ENCODE measurements at places on chromosomes 3 and 15.

- DNase-seq, result no peak
These were observed 9.0 kb downstream of the ACKR4 start for GRCh38 chr3:132606085-132606484.

DNA sequence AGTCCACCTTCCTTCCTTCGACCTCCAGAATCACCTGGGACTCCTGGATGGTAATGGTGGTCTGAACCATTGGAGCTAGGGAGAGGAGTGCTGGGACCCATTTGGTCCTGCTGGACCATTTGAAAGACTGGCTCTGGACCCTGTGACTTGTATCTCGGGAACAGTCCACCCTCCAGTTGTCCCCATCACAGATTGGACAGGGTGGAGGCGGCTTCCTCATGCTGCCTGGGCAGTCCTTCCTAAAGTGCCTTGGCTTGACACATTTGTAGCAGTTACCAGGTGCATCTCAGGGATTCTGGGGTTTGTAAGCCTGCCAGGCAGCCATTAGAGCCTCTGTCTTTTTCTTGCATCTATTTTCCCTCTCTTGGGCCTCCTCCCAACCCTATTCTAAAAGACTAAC, 758.1 kb downstream of the NAALADL2 start:
- no peak for DNase-seq

- DNase-seq, result no peak
These were observed 57.1 kb upstream of the BCL6 start for GRCh38 chr3:187802203-187802927.

GRCh38 chr15:100464888-100465287, 63.9 kb downstream of the CERS3 start:
- DNase-seq, result no peak

DNA sequence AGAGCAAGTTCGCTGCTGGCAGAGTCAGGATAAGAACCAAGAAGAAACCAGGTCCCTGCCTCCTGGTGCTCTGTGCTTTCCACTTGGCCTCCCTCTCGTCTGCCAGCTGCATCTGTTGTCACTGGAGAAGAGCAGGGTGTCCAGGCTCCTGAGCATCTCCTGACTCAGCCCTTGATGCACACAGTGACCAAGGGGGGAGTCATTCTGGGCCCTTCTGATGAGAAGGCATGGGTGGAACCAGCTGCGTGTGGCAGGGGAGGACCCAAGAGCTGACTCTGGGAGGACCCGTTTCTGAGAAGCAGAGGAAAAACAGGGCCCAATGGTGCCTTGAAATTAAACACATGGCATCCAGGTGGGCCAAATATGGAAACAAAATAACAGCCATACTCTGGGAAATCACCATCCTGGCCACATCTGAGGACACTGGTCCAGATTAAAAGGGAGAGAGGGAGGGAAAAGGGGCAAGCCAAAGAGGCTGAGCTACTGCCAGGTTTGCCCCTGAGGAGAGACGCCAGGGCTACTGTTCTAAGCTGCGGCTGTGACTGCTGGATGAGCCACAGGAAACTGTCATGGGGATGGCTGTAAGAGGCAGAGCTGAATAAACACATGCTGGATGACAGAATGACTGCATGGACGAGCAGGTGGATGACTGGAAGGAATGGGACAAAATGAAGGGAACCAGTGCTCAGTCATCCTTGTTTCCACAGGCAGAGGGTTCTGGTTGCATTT, 58.1 kb upstream of the CA12 start:
- DNase-seq, result no peak

- no peak for DNase-seq
These were observed 322.9 kb downstream of the RORA start for GRCh38 chr15:60906146-60906674.

DNA sequence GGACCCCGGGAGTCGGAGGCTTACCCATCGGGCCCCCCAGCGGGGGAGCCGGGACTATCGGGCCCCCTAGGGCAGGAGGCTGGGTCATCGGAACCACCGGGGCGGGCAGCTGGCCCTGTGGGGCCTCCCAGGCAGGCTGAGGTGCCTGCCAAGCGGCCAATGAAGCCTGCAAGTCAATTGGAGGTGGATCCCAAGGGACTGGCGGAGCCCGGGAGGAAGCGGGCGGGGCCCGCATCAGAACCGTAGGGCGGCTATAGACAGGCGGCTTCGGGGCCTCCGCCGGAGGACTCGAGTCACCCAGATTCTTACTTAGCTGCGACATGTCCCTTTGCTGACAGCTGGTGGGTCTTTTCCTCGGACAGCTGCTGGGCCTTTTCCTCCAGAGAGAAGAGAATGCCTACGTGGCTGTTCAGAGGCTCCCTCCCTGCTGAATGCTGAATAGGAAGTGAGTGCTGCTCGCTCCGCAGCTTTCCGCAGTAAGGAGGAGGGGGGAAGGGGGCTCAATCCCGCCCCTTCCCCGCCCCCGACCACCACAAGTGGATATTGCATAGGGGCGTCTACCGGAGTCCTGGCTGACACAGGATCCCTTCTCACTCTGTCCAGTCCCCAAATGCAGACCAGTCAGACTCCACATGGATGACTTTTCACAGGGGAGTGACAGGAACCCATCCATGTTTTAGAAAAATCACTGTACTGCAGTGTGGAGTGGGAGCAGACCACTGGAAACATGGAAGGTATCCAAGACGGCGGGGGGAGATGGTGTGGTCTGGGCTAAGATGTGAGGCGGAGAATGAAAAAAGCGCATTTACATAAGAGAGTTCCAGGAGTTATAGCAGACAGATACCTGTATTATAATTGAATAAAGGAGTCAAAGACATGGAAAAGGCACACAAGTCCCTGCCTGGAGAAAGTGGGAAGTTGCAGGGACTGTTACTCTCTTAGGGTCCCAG, at the start of gene MAGEL2:
MAGEL2 (minus strand) TSS at position 447 of the 950 bp plus-strand sequence; CDS start at position 322, 125 bp downstream.
- DNase-seq, result no peak

- DNase-seq, result no peak
These were observed 18.7 kb downstream of the PDE8A start for GRCh38 chr15:85000189-85000864.

DNA sequence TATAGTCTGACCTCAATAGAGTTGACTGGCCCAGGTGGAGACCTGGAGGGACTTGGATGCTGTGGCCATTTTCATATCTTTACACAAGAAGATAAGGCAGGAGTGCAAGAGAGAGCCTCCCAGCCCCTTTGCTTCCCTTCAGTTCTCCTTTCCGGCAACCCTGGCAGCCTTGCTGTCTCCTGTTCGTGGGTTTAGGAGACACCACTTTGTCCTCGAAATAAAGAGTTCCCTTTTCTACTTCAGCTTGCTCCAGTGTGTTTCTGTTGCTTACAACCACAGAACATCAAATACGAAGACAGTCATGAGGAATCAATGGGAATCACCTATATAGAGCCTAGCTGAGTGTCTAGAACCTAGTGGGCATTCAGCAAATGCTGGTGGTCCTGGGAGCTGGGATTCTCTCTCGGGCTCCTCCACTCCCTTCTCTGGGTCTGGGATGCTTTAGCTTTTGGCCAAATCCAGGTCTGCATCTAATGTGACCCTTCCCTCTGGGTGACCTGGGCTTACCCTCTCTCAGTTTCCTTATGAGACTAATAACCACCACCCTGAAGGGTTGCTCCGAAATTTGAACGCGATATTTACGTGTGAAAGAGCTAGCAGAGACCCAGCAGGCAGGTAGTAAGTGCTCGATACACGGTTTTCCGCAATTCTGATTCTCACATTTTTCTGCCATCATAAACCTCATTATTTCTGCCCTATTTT, 44.5 kb downstream of the PCSK6 start:
- DNase-seq, result no peak

DNA sequence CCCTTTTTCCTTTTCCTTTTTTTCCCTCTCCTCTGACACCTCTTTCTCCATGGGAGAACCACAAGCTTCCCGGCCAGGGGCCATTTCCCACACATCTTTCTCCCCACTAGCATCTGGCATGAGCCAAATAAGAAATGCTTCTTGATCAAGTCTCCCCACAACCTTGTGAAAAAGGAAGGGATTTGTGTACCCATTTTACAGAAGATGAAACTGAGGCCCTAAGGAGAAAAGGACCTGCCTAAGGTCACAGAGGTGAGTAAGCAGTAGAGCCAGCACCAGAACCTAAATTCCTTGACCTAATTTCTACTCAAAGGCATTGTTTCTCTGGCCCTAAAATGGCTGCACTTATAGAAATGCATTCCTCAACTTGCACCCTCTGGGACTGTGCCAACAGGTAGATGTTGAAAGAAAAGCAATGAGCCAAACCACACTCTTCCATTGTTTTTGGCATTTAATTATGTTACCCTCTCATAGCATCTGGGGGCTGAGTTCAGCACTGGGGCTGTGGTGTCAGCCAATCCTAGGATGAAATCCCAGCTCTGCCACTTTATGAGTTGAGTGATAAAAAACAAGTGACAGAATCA, 81.7 kb upstream of the TLE3 start:
- DNase-seq, result no peak

Data from tibial nerve (tissue), 4 donors.